ENCODE measurements at places on chromosomes 12 and 14.

DNA sequence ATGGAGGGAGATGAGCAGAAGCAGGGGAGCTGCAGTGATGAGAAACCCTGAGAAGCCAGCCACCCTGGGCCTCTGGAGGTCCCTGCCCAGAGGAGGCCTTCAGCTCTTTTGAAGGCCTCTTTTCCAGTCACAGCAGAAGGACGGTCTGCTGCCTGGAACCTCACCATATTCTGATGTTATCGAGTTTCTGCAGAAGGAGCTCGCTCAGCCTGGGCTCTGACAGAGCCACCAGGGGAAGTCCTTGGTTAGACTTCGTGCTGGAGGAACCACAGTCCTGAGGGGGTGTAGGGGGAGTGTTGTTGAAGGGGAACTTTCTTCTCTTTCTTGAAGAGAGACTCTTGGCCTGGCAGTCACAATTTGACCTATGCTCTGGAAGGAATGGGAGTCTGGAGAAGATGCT is 25.1 kb upstream of the BATF start:
- DNase-seq: no peak

DNA sequence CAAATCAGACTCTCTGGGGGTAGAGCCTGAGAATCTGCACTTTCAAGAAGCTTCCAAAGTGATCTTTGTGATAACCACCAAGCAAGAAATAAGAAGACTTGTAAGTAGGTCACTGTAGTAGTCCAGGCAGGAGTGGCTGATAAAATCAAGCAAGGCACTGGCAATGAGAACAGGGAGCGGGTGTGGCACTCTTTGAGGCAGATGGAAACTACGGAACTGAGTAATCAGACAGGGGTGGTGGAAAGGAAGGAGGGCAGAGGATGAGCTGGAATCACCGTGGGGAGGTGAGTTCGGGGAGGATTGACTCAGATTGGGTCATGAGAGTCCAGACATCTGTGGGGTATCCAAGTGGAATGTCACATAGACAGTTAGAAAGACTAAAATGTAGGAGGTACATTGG is 44.4 kb upstream of the PLXNC1 start:
- no peak for DNase-seq

- DNase-seq: no peak
Observed at GRCh38 chr12:110475426-110475825, 6.8 kb downstream of the FAM216A start.

DNA sequence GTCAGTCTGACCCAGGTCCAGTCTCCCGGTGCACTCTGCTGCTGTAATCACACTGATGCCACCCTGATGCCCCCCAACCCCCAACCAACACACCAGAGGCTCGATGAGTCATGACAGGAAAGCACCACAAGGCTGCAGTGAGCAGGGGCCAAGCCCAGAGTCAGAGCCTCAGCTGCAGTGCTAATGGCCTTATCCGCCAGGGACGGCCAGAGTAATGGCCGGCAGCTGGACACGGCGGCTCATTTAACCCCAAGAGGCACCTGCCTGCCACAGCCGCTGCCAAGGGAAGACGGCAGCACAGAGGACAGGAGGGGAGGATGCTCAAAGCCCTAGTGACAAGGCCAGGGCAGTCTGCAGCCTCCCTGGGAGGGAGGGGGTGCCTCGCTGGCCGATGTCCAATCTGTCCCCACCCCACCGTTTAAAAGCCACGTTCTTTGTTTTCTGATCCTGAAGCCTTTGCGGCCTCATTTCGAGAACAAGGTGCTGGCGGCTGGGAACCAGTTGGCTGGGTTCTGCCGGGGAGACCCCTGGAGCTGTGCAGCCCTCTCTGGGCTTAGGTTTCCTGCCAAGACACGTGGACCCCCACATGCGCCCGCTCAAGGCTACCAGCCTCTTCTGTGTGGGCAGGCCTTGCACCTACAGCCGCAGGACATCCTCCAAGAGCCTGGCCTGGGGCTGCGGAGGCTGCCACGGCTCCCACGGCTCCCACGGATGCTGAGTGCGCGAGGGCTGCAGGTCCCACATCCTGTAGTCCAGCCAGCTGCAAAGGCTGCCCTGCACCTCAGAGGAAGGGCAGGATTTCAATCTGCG is 13.1 kb downstream of the CCDC85C start:
- no peak for DNase-seq

GRCh38 chr12:104534162-104534856 is 77.6 kb downstream of the CHST11 start:
- peak; percentile 63 for DNase-seq

DNA sequence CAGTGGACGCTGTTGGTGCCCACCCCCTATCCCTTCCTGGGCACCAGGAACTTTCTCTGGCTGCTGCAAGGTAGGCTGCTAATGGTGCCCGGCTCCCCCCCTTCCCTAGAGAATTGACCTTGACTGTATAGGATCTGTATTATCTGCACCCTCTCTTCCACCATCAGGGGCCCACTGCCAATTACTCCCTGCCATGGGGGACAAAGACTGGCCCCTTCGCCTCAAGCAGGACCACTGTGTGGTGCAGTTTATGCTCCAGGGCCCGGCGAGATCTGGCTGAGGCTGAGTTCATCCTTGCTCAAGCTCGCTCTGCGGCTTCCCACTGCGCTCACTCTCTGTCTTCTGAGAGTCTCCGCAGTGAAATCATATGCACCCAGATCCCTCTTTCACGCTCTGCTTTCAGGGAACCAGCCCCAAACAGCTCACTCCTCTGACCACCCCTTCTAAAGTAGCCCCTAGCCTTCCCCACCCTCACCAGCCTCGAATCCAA is 95.2 kb downstream of the LGMN start:
- no peak for DNase-seq

DNA sequence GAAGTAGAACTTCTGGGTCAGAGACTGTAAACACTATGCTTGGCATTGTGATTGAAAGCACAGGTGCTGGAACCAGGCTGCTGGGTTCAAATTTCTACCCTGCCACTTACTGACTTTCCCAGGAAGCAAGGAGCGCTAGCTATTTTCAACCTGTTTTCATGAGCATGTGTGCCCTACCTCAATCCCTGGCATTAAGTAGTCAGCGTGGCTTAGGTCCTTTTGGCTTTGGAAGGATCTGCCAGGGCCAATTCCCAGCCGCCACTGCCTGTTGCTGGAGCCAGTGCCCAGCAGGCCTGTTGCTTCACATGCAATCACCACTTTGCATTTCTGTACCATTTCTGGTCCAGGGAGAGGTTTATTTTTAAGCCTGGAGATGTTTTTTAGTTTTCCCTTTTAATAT is 196.3 kb downstream of the TRHDE start:
- DNase-seq: no peak

- DNase-seq: no peak
Observed at GRCh38 chr14:86779416-86779815, 1213.6 kb downstream of the GALC start.

- DNase-seq: no peak
Observed at GRCh38 chr12:116171549-116171948, 105.9 kb downstream of the MED13L start.

GRCh38 chr14:50070230-50070629 is 46.1 kb downstream of the VCPKMT start:
- no peak for DNase-seq

DNA sequence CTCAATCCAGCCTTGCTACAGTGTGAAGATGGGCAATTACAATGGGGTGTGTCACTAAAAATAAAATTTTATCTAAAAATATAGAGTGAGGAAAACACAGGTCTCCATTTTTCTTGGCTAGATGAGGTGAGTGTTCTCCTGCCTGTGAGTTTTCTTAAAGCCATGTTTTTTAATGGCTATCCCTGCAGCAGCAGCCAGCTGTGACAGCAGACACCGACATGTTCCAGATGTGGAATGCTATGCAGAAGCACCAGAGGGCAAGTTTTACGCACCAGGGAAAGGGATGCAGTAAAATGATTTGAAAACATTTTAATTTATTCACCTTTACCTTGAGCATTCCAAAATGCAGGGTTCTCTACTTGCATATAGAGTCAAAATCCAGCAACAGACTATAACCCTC is 577.0 kb upstream of the STXBP6 start:
- DNase-seq: no peak

GRCh38 chr12:46368684-46369083 is 3.9 kb downstream of the SLC38A2 start:
- DNase-seq: no peak

GRCh38 chr12:110501399-110501751 is 536 bp downstream of the VPS29 start:
- DNase-seq: peak; percentile 32

DNA sequence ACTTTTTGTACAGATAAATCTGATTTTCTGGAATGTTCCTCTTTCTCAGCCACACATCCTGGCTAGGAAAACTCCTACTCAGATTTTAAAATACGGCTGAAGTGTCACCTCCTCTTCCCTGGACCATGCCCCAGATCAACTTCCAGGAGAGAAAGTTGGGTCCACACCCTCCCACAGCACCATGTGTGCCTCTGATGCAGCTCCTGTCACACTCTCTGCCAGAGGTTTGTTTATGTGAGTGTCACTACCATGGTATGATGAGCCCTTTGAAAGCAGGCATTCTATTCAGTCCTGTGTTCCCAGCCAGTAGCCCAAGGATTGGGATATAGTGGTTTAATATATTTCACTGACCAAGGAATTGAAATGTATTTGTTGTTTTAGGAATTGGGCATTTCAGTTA is 287.2 kb upstream of the ATP2B1 start:
- DNase-seq: no peak

GRCh38 chr12:101855364-101855884 is 22.0 kb upstream of the DRAM1 start:
- DNase-seq: no peak

All from WERI-Rb-1 (cell line).